NCI-H1694 treated with DMSO at 0.1 percent for 48 hours (cell line): ENCODE measurements at places on chromosomes 3 and 15.

- DNase-seq, result peak; percentile 33
Observed at GRCh38 chr3:41575724-41576123, 376.4 kb downstream of the CTNNB1 start.

DNA sequence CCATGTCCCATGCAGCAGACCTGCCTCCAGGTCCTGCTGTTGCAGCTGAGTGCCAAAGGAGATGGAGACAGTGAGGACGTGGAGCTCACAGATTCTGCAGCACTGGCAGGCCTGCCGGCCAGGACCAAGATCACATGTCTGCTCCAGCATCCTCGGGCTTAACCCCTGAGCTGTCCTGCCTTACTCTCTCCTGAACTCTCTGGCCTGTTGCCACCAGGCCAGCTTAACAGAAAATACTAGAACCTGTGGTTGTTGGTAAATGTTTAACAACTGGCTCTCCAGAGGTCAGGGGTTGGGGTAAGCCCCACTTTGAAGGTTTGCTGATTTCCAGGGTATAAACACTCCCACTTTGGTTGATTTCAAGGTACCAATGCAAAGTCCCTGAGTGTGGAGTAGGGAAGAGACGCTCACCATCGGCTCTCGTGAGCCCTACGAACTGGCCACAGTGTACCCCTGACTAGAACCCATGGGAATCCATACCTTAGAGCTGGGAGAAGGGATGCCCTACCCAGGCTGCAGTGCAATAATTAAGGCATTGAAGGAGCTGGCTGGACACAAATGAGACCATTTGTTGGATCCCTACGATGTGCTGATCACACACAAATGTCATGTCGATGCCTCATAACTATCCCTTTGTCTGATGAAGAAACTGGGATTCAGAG, 147.9 kb downstream of the OR4M2 start:
- DNase-seq, result no peak

DNA sequence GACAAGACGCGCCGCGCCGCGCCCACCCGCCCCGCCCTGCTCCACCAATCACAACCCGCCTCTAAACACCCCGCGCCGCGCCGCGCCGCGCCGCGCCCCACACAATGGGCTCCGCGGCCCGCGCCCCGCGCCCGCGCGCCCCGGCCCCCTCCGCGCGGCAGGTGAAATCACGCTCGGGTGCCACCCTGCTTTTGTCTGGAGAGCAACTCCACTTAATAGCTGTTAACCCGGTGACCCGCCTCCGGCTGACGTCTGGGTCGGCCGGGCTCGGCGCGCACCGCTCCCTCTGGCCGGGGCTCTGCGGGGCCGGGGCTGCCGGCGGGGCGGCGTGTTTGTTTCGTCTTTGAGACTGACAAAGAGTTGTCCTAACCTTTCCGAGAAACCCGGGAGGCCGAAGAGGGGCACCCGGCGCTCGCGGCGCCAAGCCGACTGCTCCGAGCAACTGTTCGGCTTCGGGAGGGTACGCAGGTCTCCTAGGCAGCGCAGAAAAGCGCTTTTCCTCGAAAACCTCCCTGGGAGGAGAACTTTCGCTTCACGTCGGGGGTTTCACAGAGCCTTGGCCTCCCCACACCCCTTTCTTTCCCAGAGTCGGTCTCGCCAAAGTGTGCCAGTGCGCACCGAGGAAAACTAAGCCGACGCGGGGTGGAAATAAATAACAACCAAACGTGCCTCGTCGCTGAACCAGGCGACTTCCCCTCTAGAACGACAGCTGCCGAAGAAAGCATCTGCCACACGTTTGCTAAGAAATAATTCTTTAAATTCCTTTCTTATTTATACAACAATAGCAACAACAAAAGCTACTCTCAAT, 518.4 kb downstream of the FOXP1 start:
- DNase-seq, result no peak

- DNase-seq, result no peak
Observed at GRCh38 chr3:156787926-156788663, 38.1 kb upstream of the LEKR1 start.

GRCh38 chr15:51801391-51801835, 28.0 kb upstream of the TMOD3 start:
- peak; percentile 46 for DNase-seq
